ENCODE measurements at places on chromosomes 11 and 22.

DNA sequence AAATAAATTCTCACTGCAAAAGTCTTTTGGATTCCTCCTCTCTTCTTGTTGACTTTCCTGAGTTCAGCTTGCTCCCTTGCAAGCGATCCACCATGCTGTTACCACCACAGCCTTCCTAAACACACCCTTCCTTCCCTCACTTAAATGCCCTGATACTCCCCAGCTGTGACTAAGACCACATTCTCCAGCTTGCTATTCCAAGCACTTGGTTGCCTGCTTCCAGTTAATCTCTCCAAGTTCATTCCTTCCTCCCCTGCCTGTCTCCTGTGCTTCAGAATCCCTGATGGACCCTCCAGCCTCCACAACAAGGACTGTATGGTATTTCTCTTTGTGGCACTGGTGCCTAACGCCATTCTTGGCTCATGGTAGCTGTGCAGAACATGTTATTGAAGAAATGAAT lies 603.9 kb upstream of the CADM1 start:
- DNase-seq: no peak

GRCh38 chr22:29992341-29993275 lies 87.7 kb upstream of the HORMAD2 start:
- no peak for DNase-seq

GRCh38 chr11:15714641-15715399 lies 600.1 kb downstream of the INSC start:
- no peak for DNase-seq

GRCh38 chr11:47912843-47913437 lies 64.8 kb upstream of the NUP160 start:
- no peak for DNase-seq

- DNase-seq: peak; percentile 75
Measured at GRCh38 chr11:67303132-67303834, at the start of gene SSH3. SSH3 (plus strand) TSS chr11:67303530; CDS start chr11:67303626, 96 bp downstream.

GRCh38 chr11:7670641-7671040 lies 2.7 kb downstream of the CYB5R2 start:
- no peak for DNase-seq

- no peak for DNase-seq
Measured at GRCh38 chr11:9380773-9381172, 3.7 kb upstream of the IPO7 start.

GRCh38 chr22:24414523-24414922 lies 12.9 kb upstream of the ADORA2A start:
- DNase-seq: no peak

- DNase-seq: no peak
Measured at GRCh38 chr11:33722590-33723234, 13.5 kb downstream of the CD59 start.

DNA sequence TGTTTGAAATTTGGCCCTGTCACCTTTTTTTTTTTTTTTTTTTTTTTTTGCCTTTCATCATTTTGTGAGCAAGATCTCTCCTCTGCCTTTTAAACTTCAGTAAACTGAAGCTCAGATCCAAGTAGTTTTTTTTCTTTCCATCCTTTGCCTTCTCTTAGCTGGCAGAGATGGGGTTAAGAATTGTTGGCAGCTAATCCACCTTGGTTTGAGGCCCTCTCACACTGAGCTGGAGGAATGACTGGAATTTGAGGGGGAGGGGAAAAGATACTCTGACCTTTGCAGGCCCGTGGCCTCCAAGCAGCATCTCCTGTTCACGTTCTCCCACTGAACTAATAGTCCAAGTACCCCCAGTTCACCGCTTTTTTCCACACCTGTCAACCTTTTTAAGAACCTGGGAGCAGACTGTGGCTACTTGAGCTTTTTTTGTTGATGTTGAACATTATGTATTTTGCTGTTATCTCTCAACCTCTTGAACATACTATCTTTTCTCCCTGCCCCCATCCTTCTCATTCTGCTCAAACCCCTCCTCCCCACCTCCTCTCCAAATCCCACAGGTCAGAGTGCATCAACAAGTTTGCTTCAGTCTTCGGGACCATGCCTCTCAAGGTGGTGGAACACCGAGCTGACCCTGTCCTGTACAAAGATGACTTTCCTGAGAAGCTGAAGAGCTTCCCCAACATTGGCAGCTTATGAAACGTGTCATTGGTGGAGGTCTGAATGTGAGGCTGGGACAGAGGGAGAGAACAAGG lies 66.2 kb downstream of the ALX4 start:
- peak; percentile 24 for DNase-seq

DNA sequence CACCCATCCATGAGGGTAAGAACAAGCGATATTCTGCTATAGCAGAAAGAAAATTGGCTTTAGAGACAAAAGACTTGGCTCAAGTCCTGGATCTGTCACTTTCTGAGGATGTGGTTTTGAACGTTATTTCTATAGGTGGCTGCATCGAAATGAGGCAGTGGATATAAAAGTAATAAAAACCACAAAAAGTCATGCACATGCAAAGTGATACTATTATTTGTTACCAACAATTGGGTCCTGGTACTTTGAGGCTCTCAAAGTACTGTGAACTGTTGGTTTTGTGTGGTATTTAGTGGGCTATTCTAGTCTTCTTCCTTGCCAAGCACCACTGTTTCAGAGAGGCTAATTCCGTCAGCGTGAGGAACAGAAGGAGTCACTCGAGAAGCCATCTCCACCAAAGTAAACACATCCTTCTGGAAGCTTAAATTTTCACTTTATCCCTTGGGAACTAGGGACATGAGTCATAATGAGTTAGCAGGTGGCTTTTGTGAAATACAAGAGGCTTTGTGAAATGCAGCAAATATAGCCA lies 13.1 kb downstream of the UBASH3B start:
- peak; percentile 27 for DNase-seq

GRCh38 chr11:98600103-98600502 lies 420.6 kb upstream of the CNTN5 start:
- DNase-seq: no peak

GRCh38 chr22:49765091-49765771 lies 62.4 kb downstream of the BRD1 start:
- no peak for DNase-seq

DNA sequence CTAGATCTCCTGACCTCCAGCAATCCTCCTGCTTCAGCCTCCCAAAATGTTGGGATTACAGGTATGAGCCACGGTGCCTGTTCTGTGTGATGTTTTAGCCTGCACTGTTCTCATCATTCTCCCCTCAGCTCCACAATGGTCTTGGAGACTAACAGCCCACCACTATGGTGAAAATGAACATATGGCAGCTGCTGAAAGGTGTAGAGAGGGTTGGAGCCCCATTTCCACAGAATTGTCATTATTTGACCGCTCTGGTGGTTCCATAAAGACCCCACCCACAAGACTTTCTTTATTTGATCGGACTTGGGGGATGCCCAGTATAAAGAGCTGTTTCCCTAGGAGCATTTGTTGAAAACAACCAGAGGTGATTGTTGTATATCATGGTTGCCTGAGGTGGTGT lies 67.9 kb upstream of the SEPTIN5 start:
- DNase-seq: no peak

DNA sequence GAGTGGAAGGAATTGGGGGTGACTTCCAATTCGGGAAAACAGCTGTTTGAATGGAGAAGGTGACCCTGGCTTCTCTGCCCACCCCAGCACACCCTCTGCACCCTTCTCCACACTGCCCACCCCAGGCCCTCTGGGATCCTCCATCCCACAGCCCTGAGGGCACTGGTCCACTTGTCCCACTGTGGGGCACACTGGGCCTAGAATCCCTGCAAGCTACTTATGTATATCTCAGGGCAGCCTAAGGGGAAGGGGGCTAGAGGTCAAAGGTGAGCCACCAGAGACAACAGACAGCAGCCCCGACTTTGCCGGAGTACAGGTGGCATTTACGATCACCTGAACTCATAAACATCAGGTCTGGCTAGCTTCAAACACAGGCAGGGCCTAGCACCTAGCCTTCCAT lies 673 bp upstream of the SCUBE2 start:
- DNase-seq: no peak

DNA sequence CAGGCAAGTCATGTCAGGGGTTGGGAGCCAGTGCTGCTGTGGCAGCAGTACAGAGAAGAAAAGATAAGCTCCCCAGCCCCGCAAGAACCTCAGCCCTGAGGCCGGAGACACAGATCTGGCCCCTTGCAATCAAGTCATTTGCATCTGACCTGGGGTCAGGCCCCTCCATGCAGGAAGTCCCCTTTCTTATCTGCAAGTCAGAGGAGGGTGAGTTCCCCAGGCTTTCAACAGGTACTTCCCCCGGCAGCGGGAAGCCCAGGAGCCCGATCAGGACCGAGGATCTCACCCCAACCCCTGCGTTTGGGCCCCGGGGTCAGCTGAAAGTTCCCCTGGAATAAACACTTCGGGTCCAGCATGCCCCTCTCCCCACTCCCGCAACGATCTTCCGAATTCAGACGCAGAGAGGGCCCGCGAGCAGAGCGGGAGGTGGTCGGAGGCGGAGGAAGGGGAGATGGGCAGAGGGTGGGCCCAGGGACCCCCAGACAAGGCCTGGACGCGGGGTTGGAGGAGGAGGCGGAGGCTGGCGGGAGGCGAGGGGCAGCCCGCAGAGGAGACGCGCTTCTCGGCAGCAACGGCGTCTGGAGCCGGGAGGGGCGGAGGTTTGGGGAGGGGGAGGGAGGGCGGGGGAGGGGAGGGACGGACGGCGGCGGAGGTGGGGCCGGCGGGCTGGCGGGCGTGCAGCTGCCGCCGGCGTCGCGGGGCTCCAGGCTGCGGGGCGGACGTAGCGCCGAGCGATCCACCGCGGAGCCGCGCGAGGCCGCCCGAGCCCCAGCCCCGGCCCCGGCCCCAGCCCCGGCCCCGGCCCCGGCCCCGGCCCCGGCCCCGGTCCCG lies at the start of gene TSPAN18:
TSPAN18 (plus strand) TSS at position 680 of the 831 bp plus-strand sequence. CDS start 179,455 bp downstream, outside the sequence.
- no peak for DNase-seq

- DNase-seq: no peak
Measured at GRCh38 chr11:1504581-1505290, 18.2 kb upstream of the MOB2 start.

DNA sequence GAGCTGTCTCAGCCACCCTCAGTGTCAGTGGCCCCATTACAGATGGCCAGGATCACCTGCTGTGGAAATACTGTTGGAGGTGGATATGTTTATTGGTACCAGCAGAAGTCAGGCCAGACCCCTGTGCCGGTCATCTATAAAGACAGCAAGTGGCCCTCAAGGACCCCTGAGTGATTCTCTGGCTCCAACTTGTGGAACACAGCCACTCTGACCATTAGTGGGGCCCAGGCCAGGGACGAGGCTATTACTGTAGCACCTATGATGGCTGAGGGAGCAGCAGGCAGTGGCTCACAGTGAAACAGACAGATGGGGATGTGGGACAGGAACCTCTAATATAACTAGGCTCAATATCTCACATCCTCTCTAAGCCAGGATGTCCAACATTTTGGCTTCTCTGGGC lies 25.5 kb upstream of the GGTLC2 start:
- no peak for DNase-seq

GRCh38 chr22:50173983-50174355 lies 3.4 kb downstream of the PANX2 start:
- DNase-seq: no peak

GRCh38 chr11:36600180-36600579 lies 2.1 kb upstream of the RAG2 start:
- no peak for DNase-seq

- DNase-seq: no peak
Measured at GRCh38 chr11:36238036-36238631, 51.1 kb downstream of the COMMD9 start.

GRCh38 chr11:75572744-75573143 lies 10.7 kb downstream of the SERPINH1 start:
- DNase-seq: no peak

DNA sequence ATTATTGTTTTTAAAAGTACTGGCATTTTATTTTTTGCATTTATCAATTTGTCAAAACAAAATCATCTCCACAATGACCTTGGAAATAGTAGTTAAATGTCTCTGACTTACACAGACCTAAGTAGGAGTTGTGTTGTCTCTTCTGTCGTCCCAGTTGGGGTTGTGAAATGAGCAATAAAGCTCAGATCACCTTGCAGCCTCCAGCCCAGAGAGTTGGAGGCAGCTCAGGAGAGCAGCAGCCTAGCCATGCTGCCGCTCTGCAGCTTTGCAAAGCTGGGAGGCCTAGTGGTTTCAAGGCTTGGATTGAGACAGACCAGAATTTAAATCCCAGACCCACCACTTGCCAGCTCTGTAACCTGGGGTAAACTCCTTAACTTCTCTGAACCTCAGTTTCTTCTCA lies 65.2 kb upstream of the CRYBB3 start:
- no peak for DNase-seq

- DNase-seq: no peak
Measured at GRCh38 chr22:49514641-49515040, 313.0 kb downstream of the BRD1 start.

DNA sequence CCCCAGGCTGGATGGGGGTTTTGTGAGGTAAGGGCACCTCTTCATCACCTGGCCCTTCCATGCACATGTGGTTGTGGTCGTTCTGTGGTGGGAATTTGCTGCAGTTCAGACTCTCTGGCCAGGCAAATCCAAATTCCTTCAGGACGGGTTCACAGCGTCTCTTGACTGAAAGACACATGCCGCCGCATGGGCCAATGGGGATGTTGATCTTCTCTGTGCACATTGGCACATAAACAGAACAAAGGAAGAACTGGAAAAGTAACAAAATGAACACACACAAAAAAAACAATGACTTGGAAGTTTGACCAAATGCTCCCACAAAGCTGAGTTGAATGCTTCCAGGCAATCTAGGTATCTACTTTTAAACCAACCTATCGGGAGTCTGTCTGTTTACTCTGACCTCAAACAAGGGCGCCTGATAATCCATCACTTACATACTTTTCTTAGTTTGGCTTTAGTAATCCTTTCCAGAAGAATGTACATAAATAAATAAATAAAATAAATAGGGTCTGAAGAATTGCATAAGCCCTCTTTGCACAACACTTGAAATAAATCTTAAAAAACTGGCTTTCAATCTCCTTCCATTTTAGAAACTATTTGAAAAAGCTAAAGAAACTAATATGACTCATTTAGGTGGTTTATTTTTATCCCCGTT lies 2.8 kb downstream of the FZD4 start:
- no peak for DNase-seq

- no peak for DNase-seq
Measured at GRCh38 chr11:75325713-75326438, 25.6 kb downstream of the ARRB1 start.

DNA sequence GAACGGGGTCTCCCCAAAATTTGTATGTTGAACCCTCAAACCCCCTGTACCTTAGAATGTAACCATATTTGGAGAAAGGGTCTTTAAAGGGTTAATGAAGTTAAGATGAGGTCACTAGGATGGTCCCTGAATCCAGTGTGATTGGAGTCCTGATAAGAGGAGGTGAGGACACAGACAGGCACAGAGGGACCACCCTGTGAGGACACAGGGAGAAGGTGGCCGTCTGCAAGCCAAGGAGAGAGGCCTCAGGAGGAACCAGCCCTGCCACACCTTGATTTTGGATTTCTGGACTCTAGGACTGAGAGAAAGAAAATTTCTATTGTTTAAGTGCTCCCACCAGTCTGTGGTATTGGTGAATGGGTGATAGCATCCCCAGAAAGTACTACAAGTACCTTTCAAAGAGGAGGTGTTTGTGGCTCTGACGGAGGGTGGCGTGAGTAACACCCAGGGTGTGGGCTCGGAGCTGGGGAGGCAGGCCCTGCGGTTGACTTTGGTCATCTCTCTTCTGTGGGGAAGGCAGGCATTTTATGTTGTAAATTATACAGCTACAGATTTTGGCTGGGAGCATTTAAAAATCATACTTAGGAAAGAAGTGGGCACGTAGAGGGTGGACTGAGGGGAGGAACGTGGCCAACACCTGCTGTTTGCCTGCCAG lies 13.8 kb downstream of the MRGPRF start:
- DNase-seq: no peak

GRCh38 chr11:134150195-134150903 lies 73.4 kb downstream of the NCAPD3 start:
- DNase-seq: no peak
